ENCODE measurements at places on chromosomes 5 and 9.

DNA sequence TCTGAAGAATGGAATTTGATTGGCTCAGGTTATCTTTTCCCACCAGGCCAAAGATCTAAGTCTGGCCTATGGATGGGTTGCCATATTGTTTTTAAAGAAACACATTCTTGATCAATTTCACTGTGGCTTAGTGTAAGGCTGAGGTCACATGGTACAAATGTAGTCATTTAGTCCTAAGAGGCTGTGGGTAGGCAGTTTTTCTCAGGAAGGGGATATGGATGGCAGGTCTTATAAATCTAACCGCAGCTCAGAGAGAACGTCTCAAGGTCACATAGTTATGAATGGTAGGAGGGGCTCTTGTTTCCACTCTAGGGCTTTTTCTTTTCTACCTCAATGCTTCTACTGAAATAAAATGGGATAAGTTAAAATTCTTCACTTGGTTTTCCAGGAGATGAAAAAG lies 128.6 kb upstream of the ACTBL2 start:
- DNase-seq, result no peak

DNA sequence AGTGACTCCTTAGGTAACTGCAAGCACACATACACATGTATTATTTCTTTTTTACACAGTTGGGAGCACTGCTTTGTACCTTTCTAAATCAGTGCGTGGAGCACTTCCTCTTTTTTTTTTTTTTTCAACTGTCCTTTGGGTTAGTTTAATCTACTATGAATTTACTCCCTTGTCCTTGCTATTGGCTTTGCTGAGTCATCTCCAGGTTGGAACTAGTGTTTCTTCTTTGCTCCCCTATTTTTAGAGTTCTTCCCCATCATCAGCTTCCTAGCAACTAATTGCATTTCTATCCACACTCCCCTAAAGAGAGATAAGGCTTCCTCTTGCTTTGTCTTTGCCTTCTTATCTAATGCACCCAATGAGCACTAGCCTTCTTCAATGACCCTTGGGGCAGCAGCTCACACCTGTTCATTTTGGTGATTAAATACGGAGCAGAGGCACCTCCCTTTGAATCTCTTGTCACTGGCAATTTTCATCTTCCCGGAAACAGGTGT lies 24.3 kb downstream of the S100Z start:
- DNase-seq, result no peak

DNA sequence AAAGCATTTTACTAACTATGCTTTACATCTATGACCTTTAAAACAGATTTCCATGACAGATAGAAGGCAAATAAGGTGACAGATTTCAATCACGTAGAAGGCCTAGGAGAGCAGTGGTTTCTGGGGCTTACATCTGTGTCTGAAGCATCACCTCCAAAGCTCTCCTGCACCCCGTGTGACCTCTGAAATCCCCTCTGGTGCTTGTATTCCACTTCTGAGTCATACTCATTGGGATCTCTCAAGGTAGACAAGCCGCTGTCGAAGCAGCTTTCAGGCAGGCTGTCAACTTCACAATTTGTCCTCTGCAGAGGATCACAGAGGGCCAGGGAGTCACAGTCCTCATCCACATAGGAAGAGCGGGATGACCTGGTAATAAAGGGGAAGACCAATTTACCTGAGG lies 62.2 kb downstream of the RASEF start:
- no peak for DNase-seq

DNA sequence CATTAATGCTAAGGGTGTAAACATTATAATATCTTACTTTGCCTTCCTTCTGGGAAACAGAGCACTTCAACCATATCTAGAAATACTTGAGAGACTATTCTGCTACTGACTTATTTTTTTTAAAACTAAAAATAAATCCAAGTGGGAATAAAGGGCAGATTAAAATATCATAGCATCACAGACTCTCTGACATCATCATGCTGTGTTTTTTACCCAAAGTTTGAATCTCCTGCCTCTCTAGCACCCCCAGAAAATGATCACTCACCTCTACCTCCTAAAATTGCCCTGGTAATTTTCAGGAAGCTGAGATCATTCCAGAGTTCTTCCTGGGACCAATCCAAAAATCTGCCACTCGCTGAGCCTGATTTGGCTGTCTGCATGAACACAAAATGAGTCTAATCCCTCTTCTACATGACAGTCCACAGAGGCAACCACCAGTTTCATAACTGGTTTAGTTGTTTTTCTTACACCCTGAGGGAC lies 813.8 kb upstream of the DMAC1 start:
- peak; percentile 17 for DNase-seq

- DNase-seq, result no peak
Observed at GRCh38 chr9:35162605-35163315, 951 bp downstream of the UNC13B start.

DNA sequence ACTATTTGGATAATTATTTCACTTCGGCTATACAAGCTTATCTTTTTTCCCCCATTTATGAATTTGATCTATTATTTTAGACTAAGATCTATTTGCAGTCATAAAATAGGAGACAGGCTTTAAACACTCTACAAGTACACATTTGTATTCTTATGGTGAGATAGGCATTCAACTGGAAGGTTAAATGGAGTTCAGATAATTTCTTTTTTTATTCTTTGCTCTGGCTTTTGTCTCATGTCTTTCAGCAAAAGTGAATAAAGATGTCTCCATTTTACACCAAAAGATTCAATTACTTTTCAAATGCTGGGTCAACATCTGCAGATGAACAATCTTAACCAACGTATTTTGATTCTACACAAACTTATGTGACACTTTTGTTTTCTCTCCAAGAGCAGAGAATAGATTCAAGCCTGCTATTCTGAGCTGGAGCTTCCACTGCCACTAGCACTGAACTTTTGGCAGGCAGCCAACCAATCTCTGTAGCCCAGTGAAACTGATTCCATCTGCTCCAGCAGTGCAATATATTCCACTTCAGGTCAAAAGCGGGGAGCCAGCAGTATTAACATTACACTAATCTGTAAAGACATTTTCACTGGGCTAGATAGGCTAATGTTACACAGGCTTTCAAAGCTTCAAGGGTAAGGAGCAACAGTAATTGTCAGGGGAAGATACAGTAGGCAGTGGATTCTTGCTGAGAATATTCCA lies 452.0 kb upstream of the ZNF608 start:
- DNase-seq, result peak; percentile 89

DNA sequence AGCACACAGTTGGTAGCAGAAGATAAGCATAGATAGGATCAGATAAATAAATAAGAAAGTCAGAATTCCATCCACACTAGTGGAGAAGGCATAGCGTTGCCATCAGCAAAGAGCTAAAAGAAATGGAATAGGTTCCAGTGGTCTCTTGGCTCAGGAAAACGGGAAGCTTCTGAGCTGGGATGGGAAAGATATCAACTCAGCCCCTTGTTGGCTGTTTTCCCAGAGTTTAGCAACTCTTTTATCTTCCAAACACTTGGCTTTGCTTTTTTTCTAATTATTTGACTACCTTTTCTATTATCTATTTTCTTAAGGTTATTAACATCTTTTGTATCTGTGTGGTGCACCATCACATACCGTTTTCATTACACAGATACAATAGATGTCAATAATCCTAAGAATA lies 445.7 kb upstream of the TRPC7 start:
- peak; percentile 55 for DNase-seq

DNA sequence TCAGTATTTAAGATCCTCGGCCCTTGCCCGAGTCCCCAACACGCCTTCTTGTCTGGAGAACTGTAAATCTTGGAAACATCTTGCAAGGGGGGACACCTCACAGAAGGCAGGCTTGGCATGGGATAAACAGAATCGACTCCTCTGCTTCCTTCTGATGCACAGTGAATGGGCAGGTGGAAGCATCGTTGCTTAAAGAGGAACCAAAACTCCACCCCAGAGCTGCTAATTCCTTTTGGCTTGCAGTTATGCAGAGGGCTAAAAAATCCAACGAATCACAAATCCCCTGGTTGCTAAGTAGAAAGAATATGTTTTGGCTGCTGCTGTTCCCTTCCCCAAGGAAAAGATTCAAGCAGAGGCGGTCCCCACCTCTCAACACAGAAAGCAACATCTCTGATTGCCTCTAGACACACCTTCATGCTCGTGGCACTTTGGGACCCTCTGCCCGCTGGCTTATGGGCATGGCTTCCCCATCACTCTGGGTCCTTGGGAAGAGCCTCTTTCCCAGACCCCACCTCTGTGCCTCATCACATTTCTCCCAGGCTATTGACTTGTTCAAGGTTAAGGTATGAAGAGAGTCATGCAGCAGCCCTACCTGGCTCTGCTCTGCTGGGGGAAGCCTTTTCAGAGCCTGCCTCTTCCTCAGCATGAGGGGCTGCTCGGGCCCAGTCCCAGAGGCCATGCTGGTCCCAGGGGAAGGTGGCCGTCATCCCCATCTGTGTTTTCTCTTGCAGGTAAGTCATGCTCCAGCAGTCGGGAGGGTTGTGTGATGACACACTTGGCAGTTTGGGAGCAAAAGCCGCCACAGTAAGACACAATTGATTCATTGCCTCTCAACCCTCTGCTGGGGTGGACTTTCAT lies 137.1 kb downstream of the KCNIP1 start:
- DNase-seq, result no peak
